DMS53 (cell line): ENCODE measurements at places on chromosomes 4 and X.

- DNase-seq = peak; percentile 21
Observed at GRCh38 chrX:118272242-118272641, 73.7 kb upstream of the WDR44 start.

DNA sequence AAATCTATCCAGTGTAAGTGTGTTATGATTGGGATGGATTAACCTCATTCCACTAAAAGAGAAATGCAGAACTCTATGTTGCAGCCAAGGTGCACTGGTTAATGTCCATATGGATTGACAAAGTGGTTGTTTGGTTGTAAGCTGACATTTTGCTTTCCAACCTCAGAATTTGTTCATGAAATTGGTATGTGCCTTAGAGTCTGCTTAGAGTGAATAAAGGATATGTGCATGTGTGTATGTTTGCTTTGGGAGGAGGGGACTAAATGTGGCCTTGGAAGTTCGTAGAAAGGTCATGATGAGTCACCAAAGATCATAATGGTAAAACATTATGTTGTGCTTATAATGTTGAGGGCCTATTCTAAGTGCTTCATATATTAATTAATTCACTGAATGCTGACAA is 44.1 kb upstream of the MBNL3 start:
- peak; percentile 59 for DNase-seq

- peak; percentile 80 for DNase-seq
Observed at GRCh38 chr4:1855333-1856070, 454 bp downstream of the LETM1 start.

GRCh38 chr4:153421941-153422340 is 44.2 kb upstream of the TMEM131L start:
- no peak for DNase-seq

DNA sequence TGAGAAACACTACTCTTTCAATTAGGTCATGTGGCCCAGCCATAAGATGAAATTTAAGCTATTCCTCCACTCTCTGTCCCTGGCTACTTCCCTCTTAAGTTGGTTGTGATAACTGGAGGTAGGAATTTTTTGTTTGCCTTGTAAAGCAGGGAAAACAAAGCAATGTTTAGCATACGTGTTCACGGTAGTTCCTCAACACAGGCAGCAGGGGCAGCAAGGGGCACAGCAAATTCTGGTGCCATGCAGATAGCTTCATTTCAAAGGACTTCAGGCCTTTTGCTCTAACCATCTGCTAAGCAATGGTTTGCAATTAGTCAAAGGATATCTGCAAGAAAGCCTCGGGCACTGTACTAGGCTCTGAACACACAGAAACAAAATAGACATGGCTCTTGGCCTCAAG is 330.2 kb downstream of the ZIC3 start:
- peak; percentile 41 for DNase-seq
